ENCODE measurements at places on chromosomes 6 and 20.

DNA sequence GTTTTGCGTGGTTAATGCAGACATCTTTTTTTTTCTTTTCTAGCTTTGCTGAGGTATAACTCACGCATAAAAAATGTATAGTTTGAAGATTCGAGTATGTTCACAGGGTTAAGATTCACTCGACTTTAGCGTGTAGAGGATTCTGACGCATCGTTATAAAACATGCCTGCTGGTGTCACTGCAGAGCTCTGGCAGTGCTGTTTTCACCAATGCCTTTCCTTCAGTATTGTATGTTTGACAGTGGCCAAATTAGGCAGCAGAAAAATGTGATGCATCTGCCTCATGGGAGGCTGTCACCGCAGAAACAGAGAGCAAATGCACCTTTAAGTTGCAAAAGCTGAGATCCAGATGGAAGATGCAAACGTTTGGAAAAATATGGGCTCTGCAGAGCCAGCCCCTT, 18.0 kb upstream of the SIRPB2 start:
- no peak for DNase-seq

GRCh38 chr20:10558635-10559187, 115.1 kb downstream of the JAG1 start:
- DNase-seq = no peak

DNA sequence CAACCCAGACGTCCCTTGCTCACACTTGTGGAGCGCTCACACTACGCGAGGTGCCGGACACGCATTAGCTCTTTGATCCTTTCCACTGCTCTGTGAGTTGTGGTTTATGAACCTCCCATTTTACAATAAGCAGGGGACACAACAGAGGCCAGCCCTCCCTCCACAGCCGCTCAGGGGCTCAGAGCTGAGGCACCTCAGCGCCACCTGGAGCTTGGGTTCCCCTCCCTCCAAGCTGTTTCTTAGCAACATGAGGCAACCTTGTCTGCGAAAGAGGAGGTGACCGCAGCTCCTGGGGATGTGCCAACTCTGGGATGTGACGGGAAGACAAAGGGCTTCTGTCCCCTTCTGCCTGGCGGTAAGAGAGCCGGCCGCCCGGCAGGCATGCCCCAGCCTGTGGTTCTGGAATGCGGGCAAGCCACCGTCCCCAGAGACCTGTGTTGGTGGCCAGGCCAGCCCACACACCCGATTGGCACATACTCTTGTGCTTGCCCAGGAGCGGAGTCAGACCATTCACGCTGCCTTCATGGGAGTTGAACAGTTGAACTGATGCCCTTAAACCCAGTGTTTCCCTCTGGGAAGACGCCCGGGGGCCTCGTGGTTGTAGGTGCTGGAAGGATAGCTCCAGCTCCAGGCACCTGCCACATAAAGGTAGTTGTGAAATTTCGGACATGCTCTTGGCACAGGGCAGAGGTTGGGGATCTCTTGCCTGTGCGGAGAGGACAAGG, 44.5 kb downstream of the RBM38 start:
- DNase-seq = no peak

DNA sequence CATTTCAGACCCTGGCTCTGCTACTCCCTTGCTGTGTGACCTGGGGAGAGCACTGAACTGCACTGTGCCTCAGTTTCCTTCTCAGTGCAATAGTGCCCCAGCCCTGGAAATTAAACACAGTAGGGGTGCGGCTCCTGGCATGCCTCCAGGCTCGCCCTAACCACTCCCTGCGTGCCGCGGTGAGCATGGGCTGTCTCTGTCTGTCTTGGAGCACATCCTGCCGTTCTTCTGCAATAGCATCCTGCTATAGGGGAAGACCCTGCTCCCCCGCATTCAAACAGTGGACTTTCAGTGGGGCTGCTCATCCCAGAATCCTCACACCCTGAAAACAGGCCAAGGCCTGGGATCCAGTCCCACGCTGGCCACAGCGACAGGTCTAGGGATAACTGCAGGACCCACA, 129.5 kb downstream of the FOXC1 start:
- no peak for DNase-seq

- no peak for DNase-seq
Measured at GRCh38 chr6:105432797-105433196, 29.9 kb upstream of the PREP start.

- no peak for DNase-seq
Measured at GRCh38 chr6:82362878-82363427, 664 bp upstream of the TPBG start.

DNA sequence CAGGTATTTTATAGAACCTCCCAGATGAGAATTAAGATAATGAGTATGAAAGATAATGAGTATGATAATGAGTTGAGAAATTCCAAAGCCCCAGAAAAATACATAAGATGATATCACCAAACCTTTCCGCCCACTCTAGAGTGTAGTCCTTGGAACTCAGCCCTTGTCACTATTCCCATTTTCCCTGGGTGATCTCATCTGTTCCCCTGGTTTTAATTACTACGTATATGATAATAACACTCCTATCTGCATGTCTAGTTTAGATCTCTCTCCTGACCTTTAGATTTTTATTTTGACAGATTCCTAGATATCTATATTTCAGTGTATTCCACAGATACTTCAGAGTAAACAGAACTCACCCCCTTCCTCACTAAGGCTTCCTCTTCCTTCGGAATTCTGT, 51.0 kb upstream of the ASIP start:
- DNase-seq = no peak

- DNase-seq = no peak
Measured at GRCh38 chr6:43383021-43383667, 13.7 kb upstream of the ZNF318 start.

DNA sequence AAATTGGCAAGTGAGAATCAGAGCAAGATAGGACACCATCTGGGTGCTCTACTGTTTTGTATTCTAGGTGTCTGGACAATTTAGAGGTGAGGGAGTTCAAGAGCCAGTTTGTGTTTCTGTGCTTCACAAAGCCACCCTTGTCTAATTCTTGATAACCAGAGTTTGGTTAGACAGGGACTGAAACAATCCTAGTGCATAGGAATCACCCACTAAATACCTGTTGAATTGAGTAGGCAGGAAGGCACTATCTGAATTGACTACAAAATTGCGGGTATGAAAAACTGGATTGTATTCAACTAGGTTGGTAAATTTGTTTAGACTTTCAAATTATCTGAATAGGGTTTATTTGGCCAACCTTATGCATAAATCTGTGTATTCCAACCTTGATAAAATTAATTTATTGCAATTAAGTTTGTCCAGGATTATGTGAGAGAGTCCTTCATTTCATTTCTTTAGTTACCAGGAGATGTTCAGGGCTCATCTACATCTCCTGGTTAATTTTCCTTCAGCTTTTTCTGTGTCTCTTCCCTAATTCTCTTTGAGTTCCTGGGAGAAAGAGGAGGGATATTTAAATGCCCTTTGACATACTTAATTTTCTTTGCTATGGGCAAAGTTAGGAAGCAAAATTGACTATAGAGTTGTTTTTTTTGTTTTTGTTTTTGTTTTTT, 1.7 kb downstream of the TPX2 start:
- no peak for DNase-seq

- DNase-seq = no peak
Measured at GRCh38 chr6:163720460-163721235, 306.1 kb downstream of the QKI start.

GRCh38 chr20:516799-517198, 26.8 kb downstream of the CSNK2A1 start:
- no peak for DNase-seq

DNA sequence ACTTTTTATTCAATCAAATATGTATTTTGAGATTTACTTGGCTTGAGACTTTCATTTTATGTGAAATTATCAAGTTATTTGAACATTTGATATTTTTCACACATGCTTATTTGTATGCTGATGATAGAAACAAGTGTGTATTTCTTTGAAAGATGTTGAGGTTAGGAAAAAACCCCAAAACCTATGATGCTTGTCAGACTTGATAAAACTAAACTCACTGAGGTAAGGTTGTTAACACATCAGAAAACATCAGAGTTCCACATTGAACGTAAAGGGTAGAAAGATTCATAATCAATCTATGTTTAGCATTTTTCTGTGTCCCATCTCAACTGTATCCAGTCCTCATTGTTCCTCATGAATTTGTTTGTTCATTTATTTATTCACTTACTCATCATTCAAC, 12.2 kb downstream of the SF3B5 start:
- DNase-seq = no peak

GRCh38 chr6:31559958-31560696, 12.0 kb upstream of the LTA start:
- no peak for DNase-seq

DNA sequence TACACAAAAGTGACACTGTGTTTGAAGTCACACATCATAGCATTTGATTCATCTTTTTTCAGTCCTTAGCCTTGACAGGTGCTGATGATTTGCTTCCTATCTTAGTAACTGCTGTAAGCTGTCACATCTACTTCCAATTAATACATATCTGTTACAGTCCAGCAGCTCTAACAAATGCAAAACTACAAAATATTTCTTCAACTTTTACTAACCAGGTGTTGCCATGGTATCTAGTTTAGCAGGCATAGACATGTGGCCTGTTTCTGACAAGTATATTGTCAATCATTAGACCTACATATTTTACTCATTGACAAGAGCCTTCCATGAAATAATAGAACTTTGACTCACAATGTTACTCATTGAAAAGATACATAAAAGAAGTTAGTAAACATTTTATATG, 1159.7 kb downstream of the GRIK2 start:
- no peak for DNase-seq

DNA sequence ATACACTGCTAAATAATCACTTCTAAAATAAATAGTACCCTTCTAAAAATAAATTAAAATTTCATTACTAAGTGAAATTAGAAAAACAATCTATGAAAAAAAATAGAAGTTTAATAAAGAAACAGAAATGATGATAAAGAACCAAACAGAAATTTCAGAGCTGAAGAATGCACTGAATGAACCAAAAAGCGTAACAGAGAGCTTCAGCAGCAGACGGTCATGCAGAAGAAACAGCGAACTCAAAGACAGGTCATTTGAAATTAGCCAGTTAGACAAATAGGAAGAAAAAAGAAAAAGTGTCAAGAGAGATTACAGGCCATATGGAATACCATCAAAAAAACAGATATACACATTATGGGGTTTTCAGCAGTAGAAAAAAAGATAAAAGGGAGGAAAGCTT, 706.7 kb downstream of the TBC1D32 start:
- no peak for DNase-seq

Data from activated T-helper 1 cell treated with anti-CD3 and anti-CD28 coated beads, Interleukin-2, amount 50 U/mL, for 16 hours (primary cell).